Activated CD8-positive, alpha-beta memory T cell treated with anti-CD3 and anti-CD28 coated beads for 48 hours (primary cell): ENCODE measurements at places on chromosomes 13 and 19.

GRCh38 chr19:16330368-16330801 is 5.8 kb downstream of the KLF2 start:
- peak; percentile 68 for DNase-seq

DNA sequence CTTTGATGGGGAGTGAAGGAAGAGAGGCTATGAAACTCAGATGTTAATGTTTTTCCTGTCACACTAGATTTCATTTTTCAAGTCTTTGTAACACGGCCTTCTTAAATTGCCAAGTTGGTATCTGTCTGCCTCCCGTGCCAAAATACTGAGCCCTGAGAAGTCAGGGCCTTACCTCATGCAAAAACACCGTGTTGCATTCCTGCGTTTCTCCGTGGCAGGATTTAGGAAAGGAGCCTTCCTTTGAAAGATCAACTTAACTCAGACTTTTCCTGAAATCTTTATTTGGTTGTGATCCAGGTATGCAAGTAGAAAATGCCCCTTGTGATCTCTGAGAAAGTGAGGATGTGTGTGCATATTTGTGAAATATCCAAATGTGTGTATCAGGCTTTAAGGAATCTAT is 1291.0 kb upstream of the SLC10A2 start:
- no peak for DNase-seq

DNA sequence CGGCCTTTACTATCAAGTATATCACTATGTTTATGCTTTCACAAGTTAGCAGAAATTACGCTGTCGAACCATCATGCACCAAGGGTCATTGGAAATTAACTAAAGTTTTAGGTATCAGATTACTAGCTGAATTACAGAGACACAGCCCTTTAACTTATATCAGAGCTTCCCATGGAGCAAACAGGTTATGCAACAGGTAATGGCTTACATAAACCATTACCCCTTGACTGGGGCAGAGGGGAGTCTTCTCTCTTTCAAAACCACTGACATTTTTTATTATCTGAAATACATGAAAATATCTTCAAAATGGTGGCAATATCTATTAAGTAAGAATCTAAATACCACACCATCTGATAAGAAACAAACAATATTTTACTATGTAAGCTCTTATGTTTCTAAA is 1692.9 kb upstream of the SLC10A2 start:
- DNase-seq: no peak

- DNase-seq: no peak
These were observed 17.0 kb downstream of the CYP2F1 start for GRCh38 chr19:41131186-41131585.

DNA sequence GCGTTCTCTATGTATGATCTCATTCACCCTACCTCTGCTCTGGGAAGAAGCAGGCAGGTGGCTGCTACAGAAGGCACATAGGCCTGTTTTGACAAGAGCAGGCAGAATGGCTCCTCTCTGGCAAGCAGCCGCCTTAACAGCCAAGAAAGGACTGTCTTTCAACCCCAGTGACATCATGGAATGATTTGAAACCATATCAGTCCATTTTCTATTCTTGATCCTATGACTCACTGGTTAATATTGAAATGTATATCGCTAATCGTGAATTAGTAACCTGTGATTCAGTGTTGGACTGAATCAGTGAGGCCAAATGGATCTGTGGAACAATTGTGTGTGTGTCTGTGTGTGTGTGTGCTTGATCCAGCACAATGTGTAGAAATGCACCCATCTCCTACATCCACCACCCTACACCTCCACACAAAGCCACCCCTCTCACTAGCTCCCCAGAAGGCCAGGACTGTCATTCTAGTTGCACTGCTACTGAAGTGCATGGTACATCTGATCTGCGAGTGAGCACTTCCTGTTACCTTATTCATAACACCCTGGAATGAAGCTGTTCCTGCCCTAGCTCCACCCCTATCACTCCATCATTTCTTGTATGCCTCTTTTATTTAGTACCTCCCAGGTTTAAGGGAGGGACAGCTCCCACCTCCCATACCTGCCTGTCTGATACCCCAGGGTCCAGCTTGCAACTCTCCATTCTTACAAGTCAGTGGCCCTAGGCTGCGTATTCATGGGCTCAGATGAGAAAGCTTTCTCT is 460.0 kb downstream of the FOXO1 start:
- DNase-seq: no peak

- no peak for DNase-seq
These were observed 401.3 kb downstream of the PCDH17 start for GRCh38 chr13:58032676-58033460.

- no peak for DNase-seq
These were observed 213.4 kb downstream of the ENOX1 start for GRCh38 chr13:43573361-43573740.

GRCh38 chr19:3448616-3449334 is 31.6 kb downstream of the SMIM24 start:
- no peak for DNase-seq

DNA sequence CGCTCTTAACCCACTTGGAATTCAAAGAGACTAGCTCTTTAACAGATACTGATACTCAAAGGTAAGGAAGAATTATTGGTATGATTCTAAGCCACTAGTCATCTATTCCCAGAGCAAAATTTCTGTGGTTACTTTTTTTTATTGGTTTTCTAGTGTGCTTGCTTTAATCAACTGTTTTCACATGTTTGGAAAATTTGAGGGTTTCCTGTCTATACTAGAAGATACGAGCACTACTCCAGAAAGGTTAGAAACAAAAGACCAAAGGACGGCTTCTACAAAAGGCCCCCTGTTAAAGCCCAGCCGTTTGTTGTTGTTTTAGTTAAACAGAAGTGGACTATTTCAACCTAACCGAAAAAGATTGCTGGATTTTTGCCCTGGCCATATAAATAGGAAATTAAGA is 18.5 kb upstream of the LPAR6 start:
- no peak for DNase-seq

DNA sequence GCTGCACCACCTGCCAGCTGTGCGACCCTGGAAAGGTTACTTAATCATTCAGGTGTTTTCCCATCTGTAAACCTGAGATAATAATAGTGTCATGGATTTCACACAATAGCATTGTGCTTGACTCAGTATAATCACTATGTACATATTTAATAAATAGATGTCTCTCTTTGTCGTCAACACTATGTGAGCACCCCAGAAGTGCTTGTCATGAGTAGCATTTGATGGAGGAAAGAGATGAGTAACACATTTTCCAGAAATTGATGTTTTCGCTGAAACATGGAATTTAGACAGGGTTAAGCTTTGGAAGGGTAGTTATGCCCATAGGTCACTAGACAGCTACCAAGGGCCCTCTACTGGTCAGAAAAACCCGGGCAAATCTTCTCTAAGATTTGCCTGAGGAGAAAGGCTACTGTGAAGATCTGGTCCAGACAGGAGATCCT is 9.5 kb upstream of the MBNL2 start:
- no peak for DNase-seq

- DNase-seq: no peak
These were observed 15.1 kb downstream of the SMG9 start for GRCh38 chr19:43739439-43740235.

DNA sequence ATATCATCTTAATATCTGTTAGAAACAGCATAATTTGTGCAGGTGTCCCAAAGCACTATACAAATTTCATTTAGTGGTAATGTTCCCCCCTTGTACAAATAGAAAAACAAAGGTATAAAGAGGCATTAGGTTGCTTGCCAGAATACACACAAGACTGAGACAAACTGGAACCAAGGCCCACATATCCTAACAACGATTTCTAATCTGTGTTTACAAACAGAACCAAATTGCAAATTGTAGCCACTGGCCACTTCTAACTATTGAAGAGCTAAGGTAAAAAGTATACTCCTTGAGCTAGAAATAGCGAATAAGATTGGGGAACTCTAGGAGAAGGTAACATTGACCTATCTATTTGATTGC is 526.1 kb downstream of the KLF12 start:
- DNase-seq: no peak

DNA sequence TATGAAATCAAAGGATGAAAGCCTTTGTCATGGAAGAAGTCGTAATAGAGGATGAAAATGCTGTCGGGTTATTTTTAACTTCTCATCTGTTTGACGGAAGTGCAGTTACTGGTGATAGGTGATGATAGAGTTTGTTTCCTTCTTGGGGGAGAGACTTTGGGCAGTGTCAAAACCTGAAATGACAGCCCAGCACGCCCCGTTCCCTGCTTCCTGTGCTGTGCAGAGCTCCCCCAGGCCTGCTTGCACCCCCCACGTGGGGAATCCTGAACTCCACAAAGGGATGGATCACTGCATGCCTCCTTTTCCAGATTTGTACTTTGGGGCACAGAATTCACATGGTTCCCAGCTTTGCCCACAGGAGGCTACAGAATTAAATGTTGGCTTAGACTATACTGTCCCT is 102.7 kb downstream of the ATP11A start:
- DNase-seq: no peak

GRCh38 chr13:100235311-100235901 is 146.5 kb downstream of the PCCA start:
- DNase-seq: no peak

- DNase-seq: no peak
These were observed 33.5 kb upstream of the IRS2 start for GRCh38 chr13:109819874-109820273.

DNA sequence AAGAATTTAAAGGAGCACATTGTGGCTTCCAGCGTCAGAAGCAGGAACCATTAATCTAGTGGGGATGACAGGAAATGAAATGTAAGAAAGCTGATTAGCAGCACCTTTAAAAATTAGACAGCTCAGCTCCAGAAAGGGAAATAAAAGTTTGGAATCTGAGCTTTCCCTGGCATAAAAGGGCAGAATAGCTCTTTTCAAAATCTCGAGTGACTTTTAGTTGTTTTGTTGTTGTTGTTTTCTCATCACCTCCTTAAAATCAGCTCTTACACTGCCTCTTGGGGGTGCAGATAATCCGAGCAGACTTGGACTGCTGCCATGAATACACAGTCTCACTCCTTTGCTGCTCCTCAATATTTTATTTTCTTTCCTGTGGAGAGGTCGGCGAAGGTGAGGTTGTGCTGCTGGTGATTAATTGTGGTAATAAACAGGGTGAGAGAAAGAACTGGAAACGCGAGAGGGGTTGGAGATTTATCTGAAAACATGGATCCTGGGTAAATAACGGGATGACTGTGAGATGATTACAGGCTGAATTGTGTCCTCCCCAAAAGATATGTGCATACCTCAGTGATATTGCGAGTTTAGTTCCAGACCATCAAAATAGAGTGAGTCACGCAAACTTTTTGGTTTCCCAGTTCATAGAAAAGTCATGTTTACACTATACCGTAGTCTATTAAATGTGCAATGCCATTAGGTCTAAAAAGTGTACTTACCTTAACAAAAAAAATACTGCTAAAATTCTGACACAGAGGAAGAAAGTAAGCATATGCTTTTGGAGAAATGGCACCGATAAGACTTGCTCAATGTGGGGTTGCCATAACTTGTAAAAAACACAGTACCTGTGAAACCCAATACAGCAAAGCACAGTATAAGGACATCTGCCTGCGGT is 787.7 kb downstream of the UQCRFS1 start:
- DNase-seq: no peak

DNA sequence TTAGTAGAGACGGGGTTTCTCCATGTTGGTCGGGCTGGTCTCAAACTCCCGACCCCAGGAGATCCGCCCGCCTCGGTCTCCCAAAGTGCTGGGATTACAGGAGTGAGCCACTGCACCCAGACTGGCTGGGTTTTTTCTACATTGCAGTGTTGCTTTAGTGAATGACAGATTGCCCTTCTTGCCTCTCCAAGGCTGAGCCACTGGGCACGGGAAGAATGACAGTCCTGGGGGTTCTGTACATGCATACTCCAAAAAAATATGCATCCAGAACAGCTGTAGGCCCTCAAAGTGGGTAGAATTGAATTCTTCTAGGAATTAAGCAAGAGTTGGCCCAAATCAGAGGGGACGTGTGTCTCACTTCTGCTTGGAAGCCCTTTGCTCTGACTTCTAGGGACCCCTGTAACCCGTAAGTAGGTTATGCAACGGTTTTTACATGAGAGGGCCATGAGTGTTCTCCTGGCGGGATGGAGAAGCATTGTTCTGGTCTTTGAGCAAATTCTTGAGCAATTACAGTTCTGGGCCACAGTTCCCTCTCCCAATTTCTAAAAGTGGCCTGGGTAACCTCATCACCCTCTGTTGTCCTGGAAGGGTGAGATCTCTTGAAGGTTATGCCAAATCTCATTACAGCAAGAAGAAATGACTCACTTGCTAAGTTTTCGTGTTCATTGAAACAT is 3.6 kb downstream of the ACTN4 start:
- DNase-seq: no peak

DNA sequence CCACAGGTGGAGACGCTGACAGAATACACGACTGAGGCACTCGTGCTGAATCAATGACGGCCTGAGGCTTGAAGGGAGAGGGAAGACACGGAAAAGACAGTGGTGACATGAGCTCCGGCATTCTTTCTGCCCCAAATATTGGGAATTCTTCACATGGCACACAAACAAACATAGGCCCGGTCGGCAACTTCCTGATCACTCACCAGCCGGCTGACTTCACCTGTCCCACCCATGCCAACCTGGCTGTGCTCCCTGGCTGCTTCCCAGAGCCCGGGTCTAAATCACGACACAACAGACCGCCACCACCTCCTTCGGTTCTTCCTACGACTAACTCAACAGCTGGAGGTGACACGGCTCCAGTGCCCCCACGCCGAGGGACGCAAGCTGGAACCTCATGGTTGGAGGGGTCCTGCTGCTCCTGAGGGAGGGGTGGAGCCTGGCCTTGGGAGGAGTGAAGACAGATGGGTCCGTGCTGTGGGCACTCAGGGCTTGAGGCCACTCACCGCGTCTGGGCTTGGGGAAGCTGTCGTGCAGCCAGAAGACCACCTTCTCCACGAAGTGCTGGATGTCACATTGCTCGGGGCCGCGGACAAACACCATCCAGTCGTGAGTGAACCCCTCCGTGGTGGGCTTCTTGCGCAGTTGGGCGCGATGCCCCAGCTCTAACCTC is 9.6 kb downstream of the MLLT1 start:
- no peak for DNase-seq

- no peak for DNase-seq
These were observed 209.2 kb downstream of the TSHZ3 start for GRCh38 chr19:31139871-31140505.
